ENCODE measurements at places on chromosomes 7 and 10.

- DNase-seq = no peak
These were observed 163.8 kb downstream of the UBE2H start for GRCh38 chr7:129789000-129789399.

DNA sequence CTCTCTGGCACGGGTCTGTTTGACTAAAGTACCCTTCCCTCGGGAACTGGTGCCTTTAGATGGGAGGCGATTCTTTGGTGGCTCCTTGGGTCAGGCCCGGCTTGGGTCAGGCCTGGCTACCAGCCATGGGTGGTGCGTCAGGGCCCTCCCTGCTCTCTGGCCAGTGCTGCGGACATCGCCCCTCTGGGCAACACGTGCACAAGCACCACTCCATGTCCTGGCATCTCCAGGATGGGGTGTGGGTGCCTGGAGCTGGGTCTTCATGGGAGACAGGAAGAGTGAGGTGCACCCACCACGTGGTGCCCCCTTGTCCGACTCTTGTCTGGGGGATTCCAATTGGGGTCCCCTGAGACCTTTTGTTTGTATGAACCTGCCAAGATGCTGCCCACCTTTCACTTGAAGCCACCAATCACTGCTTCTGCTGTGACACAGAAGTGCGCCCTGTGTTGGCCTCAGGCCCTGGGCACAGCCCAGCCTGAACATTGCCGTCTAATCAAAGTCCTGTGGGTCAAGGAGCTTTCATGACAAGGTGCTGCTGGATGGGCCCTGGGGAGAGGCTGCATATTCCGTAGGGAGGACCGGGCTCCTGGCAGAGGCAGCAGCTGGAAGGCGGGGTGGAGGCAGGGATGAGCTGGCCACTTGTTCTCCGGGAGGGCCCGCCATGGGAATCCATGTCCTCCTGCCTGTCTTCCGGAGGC lies 11.1 kb upstream of the PWWP2B start:
- DNase-seq = no peak

GRCh38 chr10:99573790-99574189 lies 41.0 kb downstream of the NKX2-3 start:
- no peak for DNase-seq

GRCh38 chr10:36759141-36759805 lies 366.1 kb upstream of the ANKRD30A start:
- no peak for DNase-seq

DNA sequence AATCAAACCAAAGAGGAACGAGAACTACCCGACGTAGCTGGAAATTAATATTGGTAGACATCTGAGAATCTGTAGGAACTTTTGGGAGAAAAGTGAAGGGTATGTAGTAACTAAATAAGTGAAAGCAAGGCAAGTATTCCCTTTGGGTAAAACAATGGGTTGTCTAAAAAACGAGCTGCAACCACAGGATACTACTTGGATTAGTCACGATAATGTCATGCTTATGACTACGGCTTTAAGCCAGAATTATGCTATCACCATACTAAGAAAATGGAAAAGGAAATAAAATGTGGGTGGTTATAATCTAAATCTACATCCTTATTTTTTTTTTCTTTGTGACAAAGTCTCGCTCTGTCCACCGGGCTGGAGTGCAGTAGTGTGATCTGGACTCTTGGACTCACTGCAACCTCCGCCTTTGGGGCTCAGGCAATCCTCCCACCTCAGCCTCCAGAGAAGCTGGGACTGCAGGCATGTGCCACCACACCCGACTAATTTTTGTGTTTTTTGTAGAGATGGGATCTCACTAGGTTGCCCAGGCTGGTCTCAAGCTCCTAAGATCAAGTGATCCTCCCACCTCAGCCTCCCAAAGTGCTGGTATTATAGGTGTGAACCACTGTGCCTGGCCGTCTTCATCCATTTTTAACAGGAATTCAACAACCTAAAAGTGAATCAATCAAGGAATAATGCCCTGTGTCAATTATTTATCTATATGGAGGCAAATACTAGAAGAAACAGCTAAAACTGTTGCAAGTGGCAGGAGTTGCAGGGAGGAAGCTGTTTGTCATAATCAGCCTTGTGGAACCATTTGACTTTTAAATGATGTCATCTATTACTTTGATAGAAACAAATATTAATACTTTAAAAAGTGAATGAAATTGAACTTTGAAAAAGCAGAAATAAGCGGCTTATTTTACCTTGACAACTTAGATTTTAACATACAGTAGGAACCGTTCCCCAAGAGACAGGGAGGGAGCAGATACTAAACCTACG lies 189.3 kb downstream of the PRPF18 start:
- no peak for DNase-seq

DNA sequence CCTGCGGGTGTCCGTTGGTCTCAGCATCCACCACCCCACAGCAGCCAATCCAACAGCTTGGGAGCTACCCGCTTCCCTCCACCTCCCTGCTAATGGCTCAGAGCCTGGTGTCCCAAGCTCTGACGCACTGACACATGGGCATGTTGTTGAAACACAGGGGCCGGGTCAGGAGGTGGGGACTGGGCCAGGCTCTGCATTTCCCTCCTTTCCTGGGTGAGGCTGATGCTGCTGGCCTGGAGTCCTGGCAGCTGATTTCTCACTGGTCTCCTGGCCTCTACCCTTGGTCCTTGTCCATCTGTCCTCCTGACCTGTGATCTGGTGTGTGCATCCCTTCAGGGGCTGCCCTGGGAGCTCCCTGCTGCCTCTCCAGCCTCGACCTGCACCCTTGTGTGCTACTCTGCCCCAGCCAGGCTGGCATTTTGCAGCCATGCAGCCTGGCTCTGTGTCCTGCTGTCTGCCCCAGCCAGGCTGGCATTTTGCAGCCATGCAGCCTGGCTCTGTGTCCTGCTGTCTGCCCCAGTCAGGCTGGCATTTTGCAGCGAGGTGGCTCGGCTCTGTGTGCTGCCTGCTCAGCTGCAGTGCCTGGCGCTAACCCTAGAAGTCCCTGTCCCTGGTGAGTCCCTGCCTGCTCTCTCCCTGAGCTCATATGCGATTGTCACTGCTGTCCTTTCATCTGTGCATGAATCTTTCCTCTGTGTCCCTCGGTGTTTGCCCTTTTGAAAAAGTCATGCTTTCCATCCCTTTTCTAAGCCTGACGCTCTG lies 14.0 kb downstream of the AMZ1 start:
- DNase-seq = no peak

GRCh38 chr10:97525086-97525485 lies 26.4 kb downstream of the UBTD1 start:
- no peak for DNase-seq

- no peak for DNase-seq
These were observed 188.4 kb upstream of the MGMT start for GRCh38 chr10:129278686-129279085.

DNA sequence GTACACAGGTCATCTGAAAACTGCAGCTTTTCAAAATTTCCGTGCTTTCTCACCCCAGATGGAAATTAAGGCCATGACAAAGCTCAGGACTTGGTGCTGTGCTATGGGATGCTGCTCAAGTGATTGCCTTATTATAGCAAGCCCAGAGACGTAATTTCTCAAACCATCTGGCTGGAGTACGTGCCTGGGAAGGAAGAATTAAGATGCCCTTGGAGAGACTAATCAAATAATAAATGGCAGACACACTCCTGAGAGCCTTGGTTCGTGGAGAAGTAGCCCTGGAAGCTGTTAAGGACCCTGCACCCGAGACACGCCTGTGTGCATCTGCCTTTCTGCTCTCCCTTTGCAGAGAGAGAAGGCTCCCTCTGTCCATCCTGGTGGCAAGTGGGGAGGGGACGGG lies 38.3 kb upstream of the PRLHR start:
- no peak for DNase-seq

DNA sequence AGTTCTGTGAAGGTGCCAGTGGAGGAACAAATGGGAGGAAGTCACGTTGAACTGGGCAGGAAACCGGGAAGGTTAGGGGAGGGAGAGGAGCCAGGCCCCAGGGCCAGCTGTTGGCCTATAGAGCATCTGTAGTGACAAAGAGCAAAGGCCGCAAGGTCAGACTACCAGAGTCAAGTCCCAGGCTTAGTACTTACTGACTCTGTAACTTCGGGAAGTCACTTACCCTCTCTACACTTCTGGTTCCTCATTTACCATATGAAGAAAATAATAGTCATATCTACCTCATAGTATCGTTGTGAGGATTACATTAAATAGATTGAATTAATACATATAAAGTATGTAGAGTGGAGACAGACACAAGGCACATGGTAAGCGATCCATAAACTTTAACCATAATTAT lies 101.8 kb upstream of the FZD1 start:
- DNase-seq = no peak

DNA sequence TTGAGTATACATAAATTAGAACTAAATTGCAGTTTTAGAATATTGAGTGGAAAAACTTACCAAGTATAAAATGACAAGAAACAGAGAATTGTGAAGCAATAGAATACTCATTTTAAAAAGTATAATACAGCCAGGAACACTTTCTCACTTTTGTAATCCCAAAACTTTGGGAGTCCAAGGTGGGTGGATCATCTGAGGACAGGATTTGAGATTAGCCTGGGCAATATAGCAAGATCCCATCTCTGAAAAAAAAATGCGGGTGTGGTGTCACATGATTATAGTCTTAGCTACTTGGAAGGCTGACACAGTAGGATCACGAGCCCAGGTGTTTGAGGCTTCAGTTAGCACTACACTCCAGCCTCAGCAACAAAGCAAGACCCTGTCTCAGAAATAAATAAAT lies 440.9 kb upstream of the POT1 start:
- no peak for DNase-seq

- DNase-seq = no peak
These were observed 145.8 kb downstream of the EMX2 start for GRCh38 chr10:117688358-117688757.

DNA sequence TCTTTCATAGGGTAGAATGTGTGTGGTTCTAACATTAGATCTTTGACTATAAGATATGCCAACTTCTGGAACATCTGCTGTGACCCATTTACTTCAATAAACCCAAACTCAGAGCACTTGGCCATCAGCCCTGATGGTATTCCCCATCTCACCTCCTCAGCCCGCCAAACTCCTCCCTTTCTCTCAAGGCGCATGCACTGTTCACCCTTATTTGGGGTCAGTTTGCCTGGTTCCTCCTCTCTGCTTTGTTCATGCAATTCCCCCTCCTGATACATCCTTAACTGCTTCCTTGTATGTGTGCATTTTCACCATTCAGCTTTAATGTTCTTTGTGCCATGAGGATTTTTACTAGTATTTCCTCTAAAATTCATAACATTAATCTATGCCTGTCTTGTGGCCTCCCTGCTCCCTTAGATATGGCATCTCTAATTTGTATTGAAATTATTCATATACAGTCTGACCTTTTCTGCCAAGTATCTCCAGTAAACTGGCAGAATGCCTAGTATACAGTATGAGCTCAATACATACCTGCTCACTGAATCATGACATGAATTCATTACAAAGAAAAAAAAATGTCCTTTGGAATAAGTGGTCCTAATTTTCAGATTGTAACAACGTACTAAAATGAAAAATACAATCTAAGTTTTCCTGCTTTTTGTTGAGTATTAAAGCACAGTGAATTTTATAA lies 336.8 kb upstream of the IGFBP3 start:
- no peak for DNase-seq

GRCh38 chr7:100840470-100841100 lies 11.9 kb upstream of the SLC12A9 start:
- DNase-seq = no peak

DNA sequence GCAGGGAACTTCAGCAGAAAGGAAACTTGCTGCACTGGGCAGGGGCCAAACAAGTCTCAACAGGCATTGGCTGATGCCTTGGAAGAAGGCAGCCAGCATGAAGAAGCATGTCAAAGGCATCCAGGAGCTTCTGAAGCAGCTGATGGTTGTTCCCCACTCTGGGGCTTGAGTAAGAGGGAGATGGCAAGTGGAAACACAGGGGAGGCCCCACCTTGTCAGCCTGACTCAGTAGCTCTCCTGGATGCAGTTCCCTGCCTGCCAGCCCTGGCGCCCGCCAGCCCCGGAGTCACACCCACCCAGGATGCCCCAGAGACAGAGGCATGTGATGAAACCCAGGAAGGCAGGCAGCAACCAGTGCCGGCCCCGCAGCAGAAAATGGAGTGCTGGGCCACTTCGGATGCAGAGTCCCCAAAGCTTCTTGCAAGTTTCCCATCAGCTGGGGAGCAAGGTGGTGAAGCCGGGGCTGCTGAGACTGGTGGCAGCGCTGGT lies 96.5 kb downstream of the TACC2 start:
- DNase-seq = no peak

GRCh38 chr10:106973288-106973687 lies 191.2 kb downstream of the SORCS1 start:
- no peak for DNase-seq

DNA sequence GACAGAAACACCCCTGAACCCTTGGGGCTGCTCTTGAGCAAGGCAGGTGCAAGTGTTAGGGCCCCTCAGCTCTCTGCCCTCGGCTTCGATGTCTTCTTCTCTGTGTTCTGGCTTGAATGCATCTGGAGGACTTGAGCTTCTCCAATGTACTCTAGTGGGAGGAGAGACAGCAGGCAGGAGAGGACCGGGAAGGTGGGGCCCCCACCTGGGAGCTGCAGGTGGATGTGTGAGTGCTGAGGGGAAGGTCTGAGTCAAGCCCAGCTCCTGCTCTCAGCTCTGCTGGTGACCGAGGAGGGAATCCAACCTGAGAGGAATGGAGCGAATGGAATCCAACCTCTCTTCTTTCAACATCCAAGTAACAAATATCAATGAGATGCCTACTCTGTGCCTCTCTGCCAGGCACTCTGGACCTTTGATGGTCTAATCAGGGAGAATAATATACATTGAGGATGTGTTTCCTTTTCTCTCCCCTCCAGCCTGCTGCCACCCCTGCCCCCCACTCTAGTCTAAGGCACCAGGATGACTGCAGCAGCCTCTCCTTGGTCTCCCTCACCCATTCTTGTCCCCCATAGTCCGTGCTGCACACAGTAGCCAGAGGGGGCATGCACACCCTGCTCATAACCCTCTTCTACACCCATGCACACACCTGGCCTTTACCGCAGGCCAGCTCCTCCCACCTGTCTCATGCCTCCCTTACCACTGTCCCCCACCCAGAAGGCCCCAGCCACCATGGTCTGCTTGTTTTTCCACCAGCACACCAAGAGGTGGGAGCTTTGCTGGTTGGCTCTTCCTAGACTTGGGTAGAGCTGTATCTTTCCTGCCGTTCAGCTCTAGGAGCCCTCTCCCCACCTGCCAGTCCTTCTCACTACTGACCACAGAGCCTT lies 13.6 kb downstream of the TBATA start:
- DNase-seq = no peak

- DNase-seq = no peak
These were observed 377.0 kb downstream of the TCERG1L start for GRCh38 chr10:130934293-130935127.

- DNase-seq = no peak
These were observed 46.3 kb downstream of the HDAC9 start for GRCh38 chr7:18541871-18542212.

DNA sequence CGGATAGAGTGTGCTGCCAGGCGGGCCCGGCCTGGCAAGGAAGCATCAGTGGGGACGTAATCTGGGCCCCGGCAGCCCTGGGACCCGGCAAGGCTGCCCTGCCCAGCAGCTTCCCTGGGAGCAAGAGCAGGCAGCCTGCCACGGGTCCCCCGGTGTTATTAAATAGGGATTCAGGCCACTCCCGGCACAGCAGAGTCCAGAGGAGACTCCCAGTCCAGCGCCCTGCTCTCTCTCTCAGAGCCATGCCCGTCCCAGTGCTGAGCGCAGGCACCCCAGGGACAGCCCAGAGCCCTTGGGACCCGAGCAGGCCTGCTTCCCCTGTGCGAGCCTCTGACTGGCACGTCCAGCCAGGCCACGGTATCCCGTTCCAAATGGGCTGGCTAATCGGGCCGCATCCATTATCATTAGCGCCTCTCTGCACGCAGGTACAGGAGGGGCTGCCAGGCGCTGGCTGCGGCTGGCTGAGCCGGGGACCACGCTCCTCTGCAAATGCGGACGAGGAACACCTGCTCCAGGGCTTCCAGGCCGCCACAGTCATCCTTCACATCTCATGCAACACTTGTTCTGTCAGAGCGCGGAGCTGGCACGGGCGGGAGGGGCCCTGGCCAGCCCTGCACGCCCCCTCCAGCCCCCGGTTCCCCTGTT lies 344.2 kb upstream of the MKI67 start:
- no peak for DNase-seq

All from NCI-H2171 (cell line).